ENCODE measurements at places on chromosomes 4 and X. TPM values are rescaled to one million over a fixed set of nuclear protein-coding genes. Genes with fewer than 3 reads are reported as not detected.

DNA sequence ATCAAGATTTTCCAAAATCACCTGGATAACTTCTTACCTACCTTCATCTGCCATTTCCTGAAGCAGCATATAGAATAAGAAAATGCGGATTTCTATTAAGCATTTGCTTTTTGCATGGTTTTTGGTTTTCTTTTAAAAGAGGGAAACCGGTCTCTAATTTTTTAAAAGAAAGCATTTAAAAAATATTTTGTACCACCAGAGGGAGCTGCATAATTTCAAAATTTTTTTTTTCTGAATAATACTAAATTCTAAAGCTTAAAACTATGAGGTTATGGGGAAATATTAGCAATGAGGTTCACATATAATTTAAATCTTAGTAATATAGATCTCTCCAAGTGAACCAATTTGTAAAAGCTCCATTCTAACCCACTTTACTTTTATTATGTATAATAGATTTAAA, 137.7 kb upstream of the TENT5D start:
- no peak for DNase-seq

MAGEE2 gene
- total RNA-seq, result not detected

EVC gene
- total RNA-seq, result 3.1 TPM

DNA sequence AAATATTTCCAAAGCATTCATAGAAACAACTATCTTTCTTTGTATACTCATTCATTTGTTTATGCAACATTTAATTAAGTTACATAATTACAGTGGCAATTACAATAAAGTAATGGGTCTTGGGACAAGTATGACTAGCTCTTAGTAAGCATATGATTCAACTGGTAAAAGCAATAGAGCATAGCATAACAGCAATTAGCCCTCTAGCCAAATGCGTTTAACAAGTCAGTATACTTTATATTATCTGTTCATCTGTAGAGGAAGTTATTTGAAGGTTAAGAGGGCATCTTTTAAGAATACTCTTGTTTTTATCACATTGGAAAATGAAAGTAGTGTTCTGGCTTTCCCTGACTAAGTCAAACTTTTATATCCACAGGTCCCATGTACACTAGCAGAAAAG, 198.1 kb upstream of the UGT8 start:
- DNase-seq, result no peak

RPS6KA6 gene
- 4.0 TPM for total RNA-seq

- no peak for DNase-seq
Measured at GRCh38 chr4:48439988-48440387, 43.2 kb upstream of the SLC10A4 start.

DRD5 gene
- not detected for total RNA-seq

KLF3 gene
- 27.3 TPM for total RNA-seq

DNA sequence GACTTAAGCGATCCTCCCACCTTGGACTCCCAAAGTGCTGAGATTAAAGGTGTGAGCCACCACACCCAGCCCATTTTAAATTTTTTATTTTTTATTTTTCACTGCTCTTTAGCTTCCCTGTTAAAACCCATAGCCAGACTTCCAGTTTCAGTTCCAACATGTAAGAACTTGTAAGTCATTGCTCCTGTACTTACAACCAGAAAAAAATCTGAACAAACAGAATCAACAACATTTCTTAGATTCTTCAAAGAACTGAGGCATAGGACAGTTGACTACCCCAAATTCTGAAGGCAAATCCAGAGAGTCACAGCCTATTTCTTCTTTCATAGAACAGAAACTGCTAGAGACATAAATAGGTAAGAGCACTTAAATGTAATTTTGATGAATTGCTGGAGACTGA, 8.1 kb downstream of the GPRASP3 start:
- DNase-seq, result no peak

- DNase-seq, result no peak
Measured at GRCh38 chr4:141155586-141155985, 22.3 kb upstream of the RNF150 start.

DNA sequence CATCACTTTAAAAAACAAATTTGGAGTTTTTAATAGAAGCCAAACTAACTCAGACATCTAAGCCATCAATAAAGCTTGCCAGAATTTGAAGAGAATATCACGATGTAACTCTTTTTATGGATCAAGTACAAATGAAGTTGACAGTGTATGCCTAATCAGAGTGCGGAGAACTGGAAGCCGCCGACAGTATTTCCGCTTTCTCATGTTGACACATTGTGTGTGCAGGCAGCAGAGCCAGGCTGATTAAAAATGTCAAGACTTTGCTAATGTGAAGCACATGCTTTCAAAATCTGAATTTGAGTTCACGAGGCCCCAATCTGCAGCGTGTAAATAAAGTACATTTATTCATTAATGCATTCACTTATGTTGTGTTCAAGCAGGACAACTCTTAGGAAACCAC, 161.2 kb downstream of the TENM3 start:
- no peak for DNase-seq

MAP7D3 gene
- total RNA-seq, result 23.1 TPM

All from NCI-H460 (cell line).